ENCODE measurements at places on chromosomes 3 and 15.

- DNase-seq, result no peak
Observed at GRCh38 chr3:155682426-155683343, 62.2 kb downstream of the PLCH1 start.

DNA sequence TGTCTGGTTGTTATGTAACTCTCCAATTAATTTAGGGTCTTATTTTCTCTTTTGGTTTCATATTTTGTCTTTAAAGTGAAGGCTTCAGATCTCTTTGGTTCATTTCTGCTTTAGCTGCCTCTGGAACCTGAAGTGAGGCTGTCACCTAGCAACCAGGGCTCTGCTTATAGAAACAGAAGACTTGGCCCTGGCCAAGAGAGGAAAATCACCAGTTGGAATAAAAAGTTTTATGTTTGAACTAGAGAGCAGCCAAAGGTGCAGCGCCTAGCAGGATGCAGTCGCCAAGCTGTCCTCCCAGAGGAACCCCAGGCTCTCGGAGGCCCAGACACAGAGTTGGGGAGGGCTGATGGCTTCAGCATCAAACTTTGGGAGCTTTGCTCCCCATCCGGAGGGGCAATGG, 41.1 kb downstream of the LYZL4 start:
- no peak for DNase-seq

DNA sequence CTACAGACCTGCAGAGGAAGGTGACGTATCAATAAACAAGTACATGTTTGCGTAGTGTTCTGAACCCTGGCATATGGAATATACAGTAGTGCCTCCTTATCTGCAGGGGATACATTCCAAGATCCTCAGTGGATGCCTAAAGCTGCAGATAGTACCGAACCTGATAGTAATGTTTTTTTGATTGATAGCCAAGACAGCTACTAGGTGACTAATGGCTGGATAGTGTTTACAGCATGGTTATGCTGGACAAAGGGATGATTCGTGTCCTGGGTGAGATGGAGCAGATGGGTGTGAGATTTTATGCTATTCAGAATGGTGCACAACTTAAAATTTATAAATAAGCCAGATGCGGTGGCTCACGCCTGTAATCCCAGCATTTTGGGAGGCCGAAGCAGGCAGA, 55.8 kb upstream of the IGF2BP2 start:
- no peak for DNase-seq

DNA sequence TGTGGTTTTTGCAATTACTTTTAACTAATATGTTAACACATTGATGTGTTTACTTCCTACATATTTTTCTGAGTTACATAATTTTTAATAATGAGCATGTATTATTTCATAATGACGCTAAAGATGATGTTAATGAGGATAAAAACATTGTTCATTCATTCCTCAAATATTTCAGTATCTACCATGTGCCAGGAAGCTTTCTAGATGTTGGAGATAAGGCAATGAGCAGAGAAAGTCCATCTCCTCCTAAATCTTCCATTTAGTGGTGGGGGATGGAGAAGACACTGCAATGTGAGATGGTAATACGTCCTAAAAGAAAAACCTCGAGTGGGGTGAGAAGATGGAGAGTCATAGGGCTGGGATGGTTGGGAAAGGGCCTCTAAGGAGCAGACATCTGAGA, 132.7 kb downstream of the MYLK start:
- no peak for DNase-seq

DNA sequence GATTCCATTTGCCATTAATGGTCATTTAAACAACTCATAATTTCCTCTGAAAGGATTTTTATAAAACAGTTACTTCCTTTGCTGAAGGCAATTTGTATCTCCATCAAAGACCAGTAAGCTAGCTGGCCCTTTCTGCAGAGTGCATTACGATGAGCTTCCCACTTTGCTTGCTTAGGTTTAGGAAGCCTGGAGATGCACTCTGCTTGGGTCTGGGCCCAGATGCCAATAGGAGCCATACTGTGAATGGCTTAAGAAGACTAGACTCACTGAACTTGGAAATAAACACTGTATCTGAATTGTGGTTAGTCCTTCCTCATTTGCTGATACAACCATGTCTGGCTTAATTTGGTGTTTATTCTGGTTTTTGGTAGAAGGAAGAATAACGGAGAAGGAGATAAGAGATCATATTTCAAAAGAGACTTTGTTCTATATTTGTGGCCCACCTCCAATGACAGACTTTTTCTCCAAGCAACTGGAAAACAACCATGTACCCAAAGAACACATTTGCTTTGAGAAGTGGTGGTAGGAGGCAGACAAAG, 38.1 kb downstream of the OXNAD1 start:
- no peak for DNase-seq

DNA sequence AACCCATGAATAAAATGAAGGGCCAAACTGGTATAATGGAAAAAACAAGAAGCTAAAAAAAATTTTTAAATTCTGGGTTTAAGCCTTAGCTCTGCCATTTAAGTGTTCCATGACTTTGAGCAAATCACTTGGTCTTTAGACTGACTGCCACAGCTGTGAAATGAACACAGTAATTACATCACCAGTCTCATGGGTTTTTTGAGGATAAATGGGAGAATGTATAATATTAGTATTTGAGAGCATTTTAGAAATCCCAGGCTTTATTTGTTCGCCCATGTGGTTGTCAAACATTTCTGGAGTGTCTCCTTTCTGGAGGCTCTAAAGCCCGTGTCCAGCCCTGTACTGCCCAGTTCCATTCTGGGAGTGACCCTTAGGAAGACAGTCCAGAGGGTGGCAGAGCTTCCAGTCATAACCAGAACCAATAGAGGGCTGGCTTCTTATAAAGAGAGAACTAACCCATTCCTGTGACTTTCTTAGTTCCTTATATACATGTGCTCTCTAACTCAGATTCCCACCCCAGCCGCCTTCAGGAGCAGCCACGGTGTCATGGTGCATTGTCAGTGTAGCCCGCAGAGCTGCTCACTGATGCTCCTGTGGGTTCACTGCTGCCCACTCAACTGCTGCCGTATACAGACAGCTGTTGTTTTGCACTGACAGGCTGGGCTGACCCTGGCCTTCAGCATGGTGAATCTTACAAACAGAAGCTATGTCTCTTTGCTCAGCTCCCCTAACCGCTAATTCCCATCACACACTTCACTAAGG, 44.7 kb downstream of the BOC start:
- DNase-seq, result no peak

GRCh38 chr3:76352051-76352450, 566.7 kb upstream of the ZNF717 start:
- no peak for DNase-seq

DNA sequence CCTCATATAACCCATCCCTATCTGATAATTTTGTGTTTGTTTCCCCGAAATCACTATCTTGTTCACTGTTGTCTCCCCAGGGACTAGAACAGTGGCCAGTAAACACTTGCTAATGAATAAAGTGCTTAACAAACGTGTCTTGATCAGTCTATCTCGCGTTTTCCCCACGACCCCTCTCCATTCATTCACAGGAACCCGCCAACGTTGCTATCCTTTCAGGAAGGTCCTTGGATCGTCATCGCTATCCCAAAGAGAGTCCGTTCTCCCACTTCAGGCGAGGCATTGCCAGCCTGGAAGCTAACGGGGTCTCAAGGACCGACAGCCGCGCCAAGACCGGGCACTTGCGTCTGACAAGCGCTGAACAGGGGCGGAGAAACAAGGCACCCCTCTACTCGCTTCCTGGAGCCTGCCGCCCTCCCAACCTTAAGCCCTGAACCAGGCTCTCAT, 344 bp downstream of the LINS1 start:
- DNase-seq, result no peak

- DNase-seq, result no peak
Observed at GRCh38 chr15:74453925-74454763, 6.8 kb downstream of the UBL7 start.

DNA sequence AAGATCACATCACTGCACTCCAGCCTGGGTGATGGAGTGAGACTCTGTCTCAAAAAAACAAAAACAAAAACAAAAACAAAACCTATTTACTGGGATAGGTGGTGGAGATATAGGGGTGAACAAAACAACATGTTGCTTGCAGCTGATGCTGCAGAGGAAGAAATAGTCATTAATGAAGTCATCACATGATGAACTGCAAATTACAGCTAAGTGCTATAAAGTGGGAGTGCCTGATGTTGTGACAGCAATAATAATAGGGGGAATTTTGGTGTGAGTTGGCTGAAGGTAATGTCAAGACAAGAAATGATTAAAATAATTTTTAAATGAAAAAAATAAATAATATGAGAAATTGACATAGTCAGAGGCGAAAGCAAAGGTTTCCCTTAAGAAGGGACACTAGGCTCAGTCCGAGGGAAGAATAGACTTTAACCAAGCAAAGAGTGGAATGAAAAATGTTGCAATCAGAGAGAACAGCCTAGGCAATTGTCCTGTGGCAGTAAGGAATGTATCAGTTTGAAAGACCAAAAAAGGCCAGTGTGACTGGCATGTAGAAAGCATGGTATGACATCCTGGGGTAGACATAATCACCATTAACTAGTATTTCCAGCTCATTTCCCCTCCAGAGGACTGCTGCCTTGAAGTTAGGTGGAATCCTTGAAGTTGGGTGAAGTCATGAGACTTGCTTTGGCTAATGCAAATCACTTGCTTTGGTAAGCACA, 14.7 kb upstream of the PIK3CB start:
- DNase-seq, result no peak

GRCh38 chr3:148646126-148646665, 51.5 kb upstream of the AGTR1 start:
- DNase-seq, result no peak

DNA sequence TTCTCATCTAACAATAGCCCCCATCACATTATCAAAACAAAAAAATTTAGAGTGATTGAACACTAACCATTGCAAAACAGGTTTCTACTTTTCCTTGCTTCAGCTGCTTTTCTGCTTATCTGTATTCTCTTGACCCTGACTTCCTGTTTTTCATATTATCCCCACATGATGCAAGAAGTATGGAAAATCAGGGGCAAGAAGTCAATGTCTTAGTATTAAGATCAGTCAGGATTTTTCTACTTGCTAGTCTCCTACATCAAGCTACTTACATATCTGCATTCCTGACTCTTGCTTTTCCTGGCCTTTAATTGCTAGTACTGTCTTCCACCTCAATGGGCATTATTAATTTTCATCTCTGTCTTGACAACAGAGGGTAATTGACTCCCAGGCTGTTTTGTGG, 300.2 kb downstream of the OTOL1 start:
- DNase-seq, result no peak

DNA sequence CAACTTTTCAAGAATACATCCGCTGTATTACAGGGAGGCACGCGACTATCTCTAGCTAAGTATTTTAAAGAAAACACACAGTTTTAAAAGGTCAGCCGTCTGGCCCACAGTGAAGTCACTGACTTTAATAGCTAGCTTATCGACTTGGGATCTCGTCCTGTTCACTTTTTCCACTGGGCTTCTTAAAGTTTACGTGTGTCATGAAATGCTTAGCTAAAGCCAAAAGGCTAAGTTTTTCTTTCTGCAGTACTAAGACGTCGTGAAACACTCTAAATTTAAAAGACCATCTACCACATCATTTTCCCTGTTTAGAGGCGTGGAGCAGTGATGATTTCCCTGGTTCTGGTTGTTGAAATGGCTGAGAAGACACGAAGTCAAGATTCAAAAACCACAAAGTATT, 27.1 kb downstream of the LRIG1 start:
- no peak for DNase-seq

DNA sequence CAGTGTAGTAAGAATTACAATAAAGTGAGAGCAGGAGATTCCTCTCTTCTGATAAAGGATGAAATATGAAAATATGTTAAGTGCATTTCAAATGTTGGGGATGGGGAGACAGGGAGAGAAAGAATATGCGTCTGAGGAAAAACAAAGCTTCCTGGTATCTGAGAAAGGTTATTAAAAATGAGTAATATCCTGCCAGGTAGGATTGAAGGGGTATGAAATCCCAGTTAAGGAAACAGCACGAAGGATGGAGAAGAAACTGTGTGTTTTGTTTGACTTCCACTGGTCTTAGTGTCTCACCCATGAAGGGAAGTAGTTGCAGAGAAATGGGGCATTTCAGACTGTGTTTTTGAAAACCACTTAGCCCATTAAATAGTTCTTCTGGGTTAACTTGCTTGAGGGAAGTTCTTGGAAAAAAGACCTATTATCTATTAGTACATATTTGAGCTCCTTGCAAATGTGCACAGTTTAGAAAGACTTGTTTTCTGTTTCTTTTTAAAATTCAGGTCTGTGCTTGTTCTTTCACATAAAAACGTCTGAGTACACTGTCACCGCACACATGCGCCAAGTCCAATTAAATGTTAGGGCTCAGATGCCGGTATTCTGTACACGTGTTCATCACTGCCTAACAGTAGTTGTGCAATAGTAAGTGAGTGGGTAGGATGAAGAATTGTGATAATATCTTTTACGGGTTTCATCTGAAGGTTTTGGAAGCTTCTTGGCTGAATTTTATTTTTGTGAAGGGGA, 196.1 kb upstream of the P2RY1 start:
- DNase-seq, result no peak

GRCh38 chr3:183907911-183908331, 23.2 kb upstream of the PARL start:
- DNase-seq, result no peak

- DNase-seq, result no peak
Observed at GRCh38 chr3:41315126-41315525, 115.8 kb downstream of the CTNNB1 start.

DNA sequence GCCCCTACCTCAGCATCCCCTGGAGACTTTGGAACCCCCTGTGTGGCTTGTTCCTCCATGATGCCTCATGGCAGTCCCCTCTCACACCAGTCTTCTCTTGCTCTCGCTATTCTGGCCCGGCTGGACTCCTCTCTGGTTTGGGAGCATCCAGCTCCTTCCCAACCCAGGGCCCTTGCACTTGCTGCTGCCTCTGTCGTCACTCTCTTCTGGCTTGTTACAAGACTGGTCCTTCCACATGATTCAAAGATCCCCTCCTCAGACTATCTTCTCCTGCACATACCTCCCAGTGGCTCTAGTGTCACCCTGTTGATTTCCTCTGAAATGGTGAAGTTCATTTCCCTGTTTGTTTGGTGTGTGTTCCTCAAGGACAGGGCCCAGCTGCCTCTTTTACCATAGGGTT, 6.5 kb upstream of the GNAI2 start:
- no peak for DNase-seq

DNA sequence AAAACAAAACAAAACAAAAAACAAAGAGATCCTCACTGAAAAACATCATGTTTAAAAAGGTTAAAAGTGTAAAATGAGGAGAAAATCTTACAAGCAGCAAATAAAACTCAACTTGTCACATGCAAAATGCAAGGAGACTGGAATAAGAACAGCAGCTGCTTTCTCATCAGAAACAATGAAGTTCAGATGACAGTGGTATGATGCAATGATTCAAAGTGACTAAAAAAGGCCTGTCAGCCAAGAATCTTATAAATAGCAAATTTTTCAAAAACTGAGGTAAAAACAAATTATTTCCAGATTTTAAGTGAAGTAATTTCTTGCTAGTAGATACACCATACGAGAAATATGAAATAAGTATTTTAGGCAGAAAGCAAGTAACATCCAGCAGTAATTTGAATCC, 68.6 kb upstream of the EPHA3 start:
- no peak for DNase-seq

DNA sequence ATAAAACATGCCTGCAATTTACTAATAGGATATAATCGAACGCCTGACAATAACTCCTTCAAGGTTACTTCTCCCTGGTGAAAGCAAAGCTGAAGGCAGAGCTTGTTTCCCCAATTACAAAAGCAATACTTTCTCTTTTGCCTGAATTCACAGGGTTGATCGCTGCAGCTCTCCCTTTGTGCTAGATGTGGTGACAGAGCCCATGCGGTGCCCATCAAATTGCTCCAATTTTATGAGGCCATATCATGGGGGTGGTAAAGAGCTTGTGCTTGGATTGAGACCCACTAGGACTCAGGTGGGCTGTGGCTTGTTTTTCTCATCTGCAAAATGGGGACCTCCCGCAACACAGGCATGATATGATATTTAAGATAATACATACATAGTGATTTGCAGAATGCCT, 143.4 kb downstream of the GREM1 start:
- DNase-seq, result no peak

GRCh38 chr3:109234300-109234699, 82.0 kb downstream of the DPPA2 start:
- no peak for DNase-seq
